G401 (cell line): ENCODE measurements at places on chromosomes 16 and 17. TPM values are rescaled to one million over a fixed set of nuclear protein-coding genes. Genes with fewer than 3 reads are reported as not detected.
A peak's percentile ranks its signal among the peaks of the same experiment; 100 is the strongest.

DNA sequence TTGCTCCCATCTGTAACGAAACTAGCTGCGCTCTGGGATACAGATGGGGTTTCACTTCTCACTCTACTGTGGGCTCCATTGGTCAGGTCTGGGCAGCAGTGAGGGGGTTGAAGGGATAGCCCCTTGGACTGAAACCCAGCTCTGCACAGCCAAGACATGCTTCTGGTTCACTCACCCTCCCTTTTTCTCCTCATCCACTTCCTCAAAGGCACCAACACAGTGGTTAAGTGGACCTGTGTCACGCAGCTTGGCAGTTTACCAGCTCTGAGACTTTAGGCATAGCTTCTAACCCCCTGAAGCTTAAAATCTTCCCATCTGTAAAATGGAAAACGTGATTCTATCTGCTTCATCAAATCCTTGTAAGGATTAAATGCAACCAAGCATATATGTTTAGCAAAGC is 11.5 kb upstream of the KRT38 start:
- no peak for DNase-seq

Gene RAC3
- 176 and 261 TPM in 2 replicates for total RNA-seq

Gene TBC1D3B
- total RNA-seq: not detected in 2 replicates

- DNase-seq: no peak
Observed at GRCh38 chr16:10833271-10833670, 14.7 kb upstream of the TVP23A start.

GRCh38 chr17:78163881-78164747 is 4.3 kb upstream of the SYNGR2 start:
- peak; percentile 57 for DNase-seq

Gene BBS2
- total RNA-seq: 72.5 and 83.8 TPM in 2 replicates

- no peak for DNase-seq
Observed at GRCh38 chr16:23902034-23902747, 66.4 kb downstream of the PRKCB start.

- peak; percentile 59 for DNase-seq
Observed at GRCh38 chr16:79250502-79251098, 349.9 kb downstream of the MAF start.

Gene GALK1
- 68.3 and 87.8 TPM in 2 replicates for total RNA-seq

DNA sequence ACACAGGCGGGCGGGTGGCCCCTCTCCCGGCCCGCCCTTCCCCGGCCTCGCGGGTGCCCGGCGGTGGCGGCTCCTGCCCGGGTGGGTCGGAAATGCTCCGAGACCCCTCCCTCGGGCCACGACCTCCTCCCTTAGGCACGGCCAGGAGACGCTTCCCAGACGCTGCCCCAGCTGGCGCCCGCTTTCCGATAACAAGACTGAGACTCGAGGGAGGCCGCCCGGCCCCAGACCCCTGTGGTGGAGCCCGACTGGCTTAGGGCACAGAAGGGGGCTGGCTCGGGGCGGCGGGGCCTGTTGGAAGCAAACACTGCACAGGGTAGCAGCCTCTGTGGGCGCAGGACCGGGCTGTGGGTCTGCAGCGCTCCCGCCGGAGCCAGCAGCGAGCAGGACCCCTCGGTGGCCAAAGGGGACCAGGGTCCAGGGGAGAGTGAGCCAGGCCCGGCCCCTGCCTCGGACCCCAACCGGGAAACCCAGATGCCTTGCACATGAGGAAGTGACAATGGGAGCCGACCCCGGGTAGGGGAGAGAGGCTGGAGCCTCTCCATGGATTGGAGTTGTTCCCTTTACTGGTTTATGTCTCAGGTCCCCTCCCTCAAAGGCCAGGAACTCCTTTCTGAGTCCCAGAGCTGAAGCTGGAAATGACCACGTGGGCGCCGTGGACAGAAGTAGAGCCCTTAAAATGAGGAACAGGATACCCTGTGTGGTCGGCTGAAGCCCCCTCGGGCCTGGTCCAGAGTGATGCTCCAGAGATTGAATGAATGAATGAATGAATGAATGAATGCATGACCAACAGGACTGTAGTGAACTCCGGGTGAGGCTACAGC is 19.8 kb upstream of the ADCY7 start:
- DNase-seq: no peak
